ENCODE measurements at places on chromosomes 6 and 20. TPM values are rescaled to one million over a fixed set of nuclear protein-coding genes. Genes with fewer than 3 reads are reported as not detected.

GRCh38 chr20:3551681-3552434 lies 81.0 kb downstream of the ATRN start:
- DNase-seq, result no peak

DNA sequence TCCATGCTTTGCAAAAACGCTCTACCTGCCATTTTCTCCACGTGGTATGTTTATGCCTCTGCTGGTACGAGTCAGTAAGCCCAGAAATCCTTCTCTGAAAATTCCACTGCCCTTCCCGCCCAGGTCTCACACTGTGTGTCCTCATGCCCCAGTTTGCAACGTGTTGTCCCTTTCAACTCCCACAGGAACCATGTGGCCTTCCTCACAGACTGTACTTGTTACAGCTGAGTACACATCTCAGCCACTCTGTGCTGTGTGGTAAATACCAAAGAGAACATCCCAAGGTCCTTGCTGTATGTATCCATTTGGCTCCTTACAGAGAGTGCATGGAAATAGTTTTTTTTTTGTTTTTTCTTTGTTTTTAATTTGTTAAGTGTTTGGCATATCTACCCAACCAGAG lies 56.9 kb downstream of the RTN4IP1 start:
- DNase-seq, result no peak

GRCh38 chr6:71411882-71412281 lies 123.3 kb downstream of the OGFRL1 start:
- no peak for DNase-seq

DNA sequence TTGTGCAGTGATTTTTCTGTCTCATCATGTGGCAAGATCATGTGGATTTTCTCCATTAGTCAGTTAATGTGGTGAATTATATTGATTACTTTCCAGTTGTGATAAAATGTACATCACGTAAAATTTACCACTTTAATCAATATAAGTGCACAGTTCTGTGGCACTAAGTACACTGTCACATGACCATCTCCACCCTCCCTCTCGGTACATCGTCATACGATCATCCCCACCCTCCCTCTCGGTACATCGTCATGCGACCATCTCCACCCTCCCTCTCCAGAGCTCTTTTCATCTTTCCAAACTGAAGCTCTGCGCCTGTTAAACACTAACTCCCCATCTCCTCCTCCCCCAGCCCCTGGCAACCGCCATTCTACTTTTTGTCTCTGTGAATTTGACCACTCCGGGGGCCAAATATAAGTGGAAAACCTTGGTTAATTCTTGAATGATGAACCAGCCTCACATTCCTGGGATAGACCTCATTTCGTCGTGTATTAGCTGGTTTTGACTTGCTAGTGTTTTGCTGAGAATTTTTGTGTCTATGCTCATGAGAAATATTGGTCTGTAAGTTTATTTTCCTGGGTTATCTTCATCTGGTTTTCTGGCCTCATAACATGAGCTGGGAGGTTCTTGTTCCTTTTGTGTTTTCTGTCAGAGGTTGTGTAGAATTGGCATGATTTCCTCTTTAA lies 10.8 kb downstream of the NTSR1 start:
- DNase-seq, result no peak

- no peak for DNase-seq
These were observed 17.4 kb downstream of the HSPA12B start for GRCh38 chr20:3749689-3750531.

DNA sequence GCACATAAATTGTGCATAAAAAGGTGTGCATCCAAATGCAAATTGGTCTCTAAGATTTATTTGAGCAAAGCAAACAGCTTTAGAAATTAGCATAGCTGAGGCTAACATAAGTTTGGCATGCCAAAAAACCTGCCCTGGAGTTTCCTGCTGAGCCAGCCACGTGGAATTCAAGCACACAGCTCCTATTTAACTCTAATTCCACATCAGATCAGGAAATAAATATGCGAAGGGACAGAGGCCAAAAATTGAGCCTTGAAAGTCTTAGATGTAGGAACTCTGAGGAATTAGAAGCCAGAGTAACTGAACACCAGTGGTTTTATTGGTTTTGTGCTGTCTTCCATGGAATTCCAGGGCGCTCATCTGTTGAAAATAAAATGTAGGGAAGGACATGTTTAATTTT lies 19.6 kb downstream of the SOBP start:
- DNase-seq, result no peak

DNA sequence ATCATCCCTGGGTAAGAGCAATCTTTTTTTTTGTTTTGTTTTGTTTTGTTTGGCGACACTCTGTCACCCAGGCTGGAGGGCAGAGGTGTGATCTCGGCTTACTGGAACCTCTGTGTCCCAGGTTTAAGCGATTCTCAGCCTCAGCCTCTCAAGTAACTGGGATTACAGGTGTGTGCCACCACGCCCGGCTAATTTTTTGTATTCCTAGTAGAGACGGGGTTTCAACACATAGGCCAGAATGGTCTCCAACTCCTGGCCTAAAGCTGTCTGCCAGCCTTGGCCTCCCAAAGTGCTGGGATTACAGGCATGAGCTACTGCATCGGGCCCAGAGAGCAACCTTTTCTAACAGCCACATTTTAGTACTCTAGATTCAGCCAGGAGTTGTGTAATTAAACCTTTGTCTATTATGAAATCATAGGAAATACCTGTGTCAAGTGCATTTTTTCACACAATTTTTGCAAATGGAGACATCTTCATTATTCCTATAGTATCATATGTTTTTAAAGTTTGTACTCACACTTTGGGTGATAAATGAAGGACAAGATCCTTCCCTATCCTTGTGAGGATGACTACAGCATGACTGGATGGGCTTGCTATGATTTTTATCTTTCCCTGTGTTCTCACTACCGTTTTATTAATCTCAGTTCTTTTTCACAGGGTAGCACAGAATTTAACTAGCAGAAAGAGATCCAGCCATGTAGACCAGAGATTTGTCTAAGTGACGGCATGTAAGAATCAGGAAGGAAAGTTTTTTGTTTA lies 82.6 kb downstream of the OR2B2 start:
- DNase-seq, result no peak

DNA sequence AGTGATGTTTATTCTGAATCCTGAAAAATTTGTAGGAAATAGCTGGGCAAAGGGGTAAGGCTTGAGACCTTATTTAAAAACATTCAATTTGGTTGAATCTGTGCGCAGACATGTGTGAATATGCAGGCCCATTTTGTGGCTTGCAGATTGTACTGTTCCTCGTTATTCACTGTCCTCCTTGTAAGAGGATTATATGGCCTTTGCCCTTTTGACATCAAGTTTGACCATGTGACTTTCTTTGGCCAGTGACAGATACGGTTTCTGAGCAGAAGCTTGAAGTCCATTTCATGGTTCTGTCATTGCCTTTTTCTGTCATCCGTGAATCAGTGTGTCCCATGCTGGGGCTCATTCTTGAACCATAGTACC lies 13.4 kb downstream of the AFDN start:
- DNase-seq, result no peak

DNA sequence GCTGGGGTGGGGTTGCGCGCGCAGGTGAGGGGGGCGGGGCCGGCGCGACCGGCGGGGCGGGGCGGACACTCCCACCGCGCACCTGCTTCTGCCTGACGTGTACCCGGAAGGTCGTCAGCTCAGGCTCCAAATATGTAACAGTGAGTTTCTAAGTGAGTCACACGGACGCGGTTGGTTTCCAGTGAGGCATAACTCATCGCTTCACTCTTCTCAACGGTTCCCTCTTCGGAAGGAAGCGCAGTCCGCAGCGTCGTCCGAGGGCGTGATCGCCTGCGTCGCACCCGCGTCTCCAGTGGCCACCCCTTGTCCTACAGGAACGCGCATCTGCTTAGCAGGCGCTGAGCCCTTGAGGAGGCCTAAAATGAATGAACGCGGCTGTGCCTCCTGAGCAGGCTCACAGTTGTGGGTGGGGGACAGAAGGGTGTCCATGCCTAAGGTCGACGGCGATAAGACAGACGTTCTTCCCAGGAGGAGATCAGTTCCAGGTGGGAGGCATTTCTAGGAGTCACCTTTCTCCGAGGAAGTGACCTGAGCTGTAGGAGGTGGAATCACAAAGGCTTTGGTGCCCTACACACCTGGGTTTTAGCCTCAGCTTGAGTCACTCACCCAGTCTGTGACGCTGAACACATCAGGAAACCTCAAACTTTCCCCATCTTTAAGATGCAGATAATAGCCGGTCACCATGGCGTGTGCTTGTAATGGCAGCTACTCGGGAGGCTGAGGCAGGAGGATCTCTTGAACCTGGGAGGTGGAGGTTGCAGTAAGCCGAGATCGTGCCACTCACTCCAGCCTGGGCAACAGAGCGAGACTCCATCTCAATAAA lies 50.9 kb upstream of the EZR start:
- no peak for DNase-seq

DNA sequence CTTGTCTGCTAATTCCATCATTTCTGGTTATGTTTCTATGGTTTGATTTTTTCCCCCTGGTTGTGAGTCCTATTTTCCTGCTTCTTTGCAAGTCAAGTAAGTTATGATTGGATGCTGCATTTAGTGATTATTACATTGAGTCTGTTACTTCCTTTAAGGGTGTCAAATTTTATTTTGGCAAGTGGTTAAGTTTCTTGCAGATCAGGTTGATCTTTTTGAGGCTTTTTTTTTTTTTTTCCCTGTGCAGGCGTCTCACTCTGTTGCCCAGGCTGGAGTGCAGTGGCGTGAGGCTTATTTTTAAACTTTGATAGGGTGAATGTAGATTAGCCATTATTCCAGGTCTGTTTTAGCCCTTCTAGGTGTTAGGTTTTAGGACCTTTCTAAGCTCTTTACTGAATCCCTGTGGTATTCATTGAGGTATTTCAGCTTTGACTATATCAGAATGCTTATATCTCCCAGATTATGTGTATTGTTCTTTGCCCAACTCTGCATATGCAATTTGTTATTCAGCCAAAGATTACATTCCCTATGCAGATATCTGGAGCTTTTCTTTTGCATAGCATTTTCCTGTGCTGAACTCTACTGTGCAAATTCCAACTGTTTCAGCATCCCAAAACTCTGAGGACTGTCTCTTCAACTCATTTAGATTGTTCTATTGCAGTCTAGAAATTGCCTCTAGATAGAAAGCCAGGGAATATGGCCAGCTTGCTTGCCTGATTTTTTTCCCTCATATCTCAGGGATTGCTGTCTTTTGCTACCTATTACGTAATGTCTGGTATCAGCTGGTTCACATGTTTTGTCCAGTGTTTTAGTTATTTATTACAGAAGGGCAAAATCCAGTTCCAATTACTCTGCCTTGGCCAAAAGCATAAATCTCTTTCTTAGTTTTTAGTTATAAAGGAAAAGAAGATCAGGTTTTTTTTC lies 113.3 kb downstream of the AFG1L start:
- DNase-seq, result no peak

DNA sequence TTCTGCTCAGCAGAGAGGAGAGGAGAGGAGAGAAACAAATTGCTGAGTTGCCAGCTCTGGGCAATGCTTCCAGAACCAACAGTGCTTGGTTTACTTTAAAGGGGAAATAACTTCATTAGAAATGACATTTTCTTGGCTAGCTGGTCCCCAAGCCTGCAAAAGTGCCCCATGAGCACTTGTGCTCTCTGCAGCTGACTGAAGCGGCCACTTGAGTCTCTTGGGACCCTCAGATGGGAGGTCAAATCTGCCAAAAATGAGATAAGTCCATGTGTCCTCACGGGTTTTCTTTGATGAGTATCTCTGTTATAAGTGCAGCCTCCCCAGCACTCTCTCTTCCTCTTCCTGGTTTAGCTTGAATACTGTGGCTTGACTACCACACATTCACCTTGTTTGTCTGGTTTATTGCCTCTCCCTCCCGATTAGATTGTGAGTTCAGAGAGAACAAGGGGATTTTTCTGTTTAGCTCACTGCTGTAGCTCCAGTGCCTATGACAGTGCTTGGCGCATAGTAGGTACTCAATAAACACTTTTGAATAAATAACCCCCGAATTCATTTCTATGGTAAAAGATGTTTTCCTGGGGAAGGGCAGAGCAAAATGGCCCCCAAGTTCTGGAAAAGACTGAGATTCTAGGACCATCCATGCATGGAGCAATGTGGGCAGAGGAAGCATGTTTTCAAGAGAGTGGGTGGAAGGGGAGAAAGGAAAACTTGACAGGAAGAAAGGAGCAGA lies 7.0 kb upstream of the RIN2 start:
- DNase-seq, result no peak

- peak; percentile 36 for DNase-seq
These were observed 28.2 kb upstream of the PLAGL1 start for GRCh38 chr6:144036064-144036834.

DNA sequence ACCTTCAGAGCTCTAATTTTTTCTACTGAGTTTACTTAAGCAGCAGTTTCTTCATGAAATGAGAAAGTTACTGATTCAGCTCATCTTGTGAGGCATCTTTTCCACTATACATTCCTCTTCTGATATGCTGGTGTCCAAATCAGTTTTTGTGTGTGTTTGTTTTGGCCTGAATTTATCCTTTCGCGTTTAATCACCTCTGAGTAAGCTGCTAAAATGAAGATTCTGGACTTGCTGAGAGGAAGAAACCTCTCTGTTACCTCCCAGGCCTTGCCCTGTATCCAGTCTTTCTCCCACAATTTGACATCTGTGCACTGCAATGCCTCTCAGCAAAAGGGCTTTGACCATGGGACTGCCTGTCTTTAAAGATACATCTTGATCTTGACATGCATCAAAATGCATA lies 536.2 kb upstream of the NRSN1 start:
- no peak for DNase-seq

DNA sequence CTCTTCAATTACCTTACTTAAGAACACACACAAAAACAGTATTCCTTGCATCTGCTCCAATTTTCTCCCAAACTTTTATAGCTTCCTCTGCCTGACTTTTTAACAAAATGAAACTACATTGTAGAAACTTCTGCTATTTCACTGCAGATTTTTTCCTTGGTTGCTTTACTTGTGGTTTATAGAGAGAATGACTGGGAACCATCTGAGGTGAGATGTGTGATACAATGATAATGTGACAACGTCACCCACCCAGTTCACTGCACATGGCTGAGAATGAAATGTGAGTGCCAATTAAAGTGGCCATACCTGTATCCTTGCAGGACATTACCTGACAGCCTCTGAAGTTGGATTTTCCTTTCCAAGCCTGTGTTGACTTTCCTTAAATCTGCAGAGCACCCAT lies 258.4 kb downstream of the CD83 start:
- no peak for DNase-seq

DNA sequence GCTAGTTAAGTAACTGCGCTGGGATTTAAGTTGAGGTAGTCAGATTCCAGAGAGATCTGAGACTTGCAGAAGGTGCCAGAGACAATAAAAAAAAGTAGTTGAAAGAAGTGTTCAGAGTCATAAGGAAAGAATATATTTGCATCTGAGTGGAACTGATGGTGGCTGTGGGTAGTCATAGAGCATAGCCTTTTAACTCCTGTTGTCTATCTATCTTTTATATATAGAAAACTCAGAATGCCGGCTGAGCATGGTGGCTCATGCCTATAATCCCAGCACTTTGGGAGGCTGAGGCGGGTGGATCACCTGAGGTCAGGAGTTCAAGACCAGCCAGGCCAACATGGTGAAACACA lies 62.0 kb downstream of the CARMIL1 start:
- no peak for DNase-seq

GRCh38 chr20:19782669-19783068 lies 24.6 kb downstream of the RIN2 start:
- DNase-seq, result no peak

RAB44 gene
- polyA plus RNA-seq, result 0.13 TPM

KCNK5 gene
- 27.9 TPM for polyA plus RNA-seq

SLC16A10 gene
- polyA plus RNA-seq, result 4.3 TPM

AHI1 gene
- polyA plus RNA-seq, result 54.0 TPM

KCNS1 gene
- 0.04 TPM for polyA plus RNA-seq

BLOC1S5 gene
- polyA plus RNA-seq, result 19.1 TPM

LGSN gene
- polyA plus RNA-seq, result 0.96 TPM

SLC32A1 gene
- not detected for polyA plus RNA-seq

CPXM1 gene
- polyA plus RNA-seq, result 86.4 TPM

SLC22A23 gene
- 24.7 TPM for polyA plus RNA-seq

EMILIN3 gene
- polyA plus RNA-seq, result 1.7 TPM

BPIFB2 gene
- not detected for polyA plus RNA-seq
